ENCODE measurements at places on chromosomes 6 and 20.

- no peak for DNase-seq
These were observed 83.7 kb downstream of the SLC22A3 start for GRCh38 chr6:160431791-160432404.

GRCh38 chr6:35282472-35282871 is 15.1 kb upstream of the DEF6 start:
- no peak for DNase-seq

DNA sequence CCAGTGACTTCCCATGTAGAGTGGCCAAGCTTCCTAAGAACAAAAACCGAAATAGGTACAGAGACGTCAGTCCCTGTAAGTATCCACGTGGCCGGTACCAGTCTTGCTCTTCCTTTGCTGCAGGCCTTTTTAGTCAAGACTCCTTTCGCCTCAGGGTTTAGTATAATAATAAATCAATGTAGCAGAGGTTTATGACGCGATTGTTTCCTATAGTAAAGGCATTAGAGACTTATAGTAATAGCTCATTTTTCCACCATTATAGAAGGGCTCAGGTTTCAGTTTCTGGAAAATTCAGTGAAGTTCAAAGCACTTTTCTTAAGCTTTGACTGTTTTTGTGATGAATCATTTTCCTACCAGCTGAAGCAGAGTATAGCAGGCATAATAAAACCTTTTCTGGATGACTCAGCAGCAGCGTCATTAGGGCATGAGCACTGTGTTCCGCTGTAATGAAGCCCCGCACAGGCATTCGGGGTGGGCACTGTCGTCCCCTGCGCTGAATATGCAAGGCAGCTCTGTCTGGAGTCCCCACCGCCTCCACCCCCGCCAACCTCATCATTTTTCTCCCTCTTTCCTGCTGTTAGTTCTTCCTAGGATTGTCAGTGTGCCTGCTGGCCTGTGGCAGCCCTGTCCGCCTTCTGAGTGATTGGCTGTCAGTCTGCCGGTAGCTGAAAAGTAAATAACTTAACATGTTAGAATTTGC is 51.3 kb downstream of the PTPN1 start:
- peak; percentile 49 for DNase-seq

DNA sequence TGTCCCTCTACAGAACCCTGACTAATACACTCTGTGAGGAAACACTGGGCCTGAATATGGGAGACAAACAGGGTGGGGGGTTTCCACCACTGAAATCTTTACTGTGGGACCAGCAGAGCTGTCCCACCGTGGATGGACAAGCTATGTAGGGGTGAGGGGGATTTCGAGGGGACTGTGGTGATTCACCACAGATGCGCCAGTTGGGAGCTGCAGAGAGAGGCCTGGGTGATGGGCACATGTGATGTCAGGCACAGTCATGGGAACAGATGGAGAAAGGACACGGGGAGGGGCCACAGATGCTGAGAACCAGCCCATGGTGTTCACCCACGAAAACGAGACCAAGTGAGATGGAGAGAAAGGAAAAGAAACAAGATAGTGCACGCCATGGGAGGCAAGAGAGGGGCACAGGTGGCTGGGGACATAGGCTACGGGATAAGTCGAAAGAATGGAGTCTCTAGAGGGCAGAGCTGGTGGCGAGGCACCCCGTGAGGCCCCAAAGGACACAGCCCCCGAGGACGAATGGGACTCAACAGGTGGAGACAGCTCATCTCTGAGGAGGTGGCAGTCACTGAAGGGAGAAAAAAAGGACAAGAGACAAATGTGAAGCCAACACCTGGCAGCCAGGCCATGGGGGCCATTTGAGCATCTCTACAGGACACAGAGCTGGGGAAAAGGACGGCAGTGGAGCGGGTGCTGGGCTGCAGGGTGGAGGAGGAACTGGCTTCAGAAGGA is 10.5 kb upstream of the RAMACL start:
- DNase-seq = no peak

GRCh38 chr20:19351542-19351941 is 139.1 kb downstream of the SLC24A3 start:
- DNase-seq = no peak

GRCh38 chr20:49608752-49609670 is 41.1 kb upstream of the PTGIS start:
- DNase-seq = peak; percentile 65

- no peak for DNase-seq
These were observed 816.9 kb downstream of the DHX35 start for GRCh38 chr20:39778847-39779604.

DNA sequence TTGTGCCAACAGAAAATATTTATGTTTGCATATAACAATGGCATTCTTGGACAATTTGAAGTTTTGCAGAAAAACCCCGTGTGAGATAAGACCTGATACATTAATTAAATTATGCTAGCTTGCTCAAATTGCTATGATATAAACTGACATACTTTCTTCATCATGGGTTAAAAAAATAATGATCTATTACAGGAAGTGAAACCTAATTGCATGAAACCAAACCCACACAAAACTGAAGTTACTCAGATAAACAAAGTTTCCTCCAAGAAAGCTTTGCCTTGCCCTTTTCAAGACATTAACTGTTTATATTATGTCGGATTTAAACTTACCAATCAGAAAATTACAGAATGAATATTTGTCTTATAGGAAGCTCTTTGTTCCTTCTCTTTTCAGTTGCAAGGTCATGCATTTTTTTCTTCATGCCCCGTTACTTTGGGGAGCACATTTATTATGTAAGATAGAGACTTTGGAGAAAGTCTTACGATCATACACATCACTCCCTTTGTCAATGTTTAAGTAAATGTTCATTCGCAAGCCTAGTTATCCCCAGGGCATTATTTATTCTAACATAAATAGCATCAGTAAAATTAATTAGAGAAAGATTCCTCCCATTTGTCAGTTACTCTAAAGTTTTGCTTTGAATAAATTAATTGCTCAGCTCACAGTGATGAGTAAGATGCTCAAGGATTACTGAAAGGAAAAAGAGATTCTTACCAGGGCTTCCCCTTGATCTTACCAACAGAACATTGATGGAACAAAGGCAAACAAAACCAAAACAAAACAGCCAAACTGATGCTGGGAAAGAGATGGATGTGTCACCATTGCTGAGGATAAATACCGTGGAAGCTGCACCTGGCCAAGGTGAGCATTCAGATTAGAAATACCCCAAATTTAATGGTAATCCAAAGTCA is 14.8 kb upstream of the TMEM244 start:
- no peak for DNase-seq

GRCh38 chr6:15431762-15432483 is 186.1 kb downstream of the JARID2 start:
- DNase-seq = no peak

DNA sequence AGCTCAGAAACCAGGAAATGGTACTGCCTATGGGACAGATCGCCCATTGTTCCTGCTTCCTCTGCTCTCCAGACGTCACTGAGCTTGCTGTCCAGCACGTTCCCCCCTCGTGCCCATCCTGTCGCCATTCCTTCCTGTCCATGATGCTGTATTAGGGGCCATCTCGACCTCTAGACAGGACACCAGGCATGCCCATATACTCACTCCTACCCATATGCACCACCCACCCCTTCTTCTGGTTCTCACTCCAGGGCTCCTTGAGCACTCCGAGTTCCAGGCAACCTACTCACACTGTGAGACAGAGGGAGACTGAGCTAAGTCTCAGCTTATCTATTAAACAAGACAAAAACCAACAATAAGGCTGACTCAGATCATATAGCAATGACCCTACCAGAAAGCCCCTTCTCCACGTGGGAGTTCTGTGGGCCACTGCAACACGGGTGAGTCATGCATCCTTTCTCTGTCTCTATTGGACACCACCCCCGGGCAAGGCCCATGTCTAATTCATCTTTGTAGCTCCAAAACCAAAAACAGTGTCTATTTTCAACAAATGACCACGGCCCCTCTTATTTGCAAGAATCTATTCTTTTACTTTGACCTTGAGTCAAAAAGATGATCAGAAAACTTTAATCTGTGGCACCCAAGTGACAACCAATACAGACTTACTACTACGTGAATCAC is 65.7 kb downstream of the PSMG4 start:
- peak; percentile 5 for DNase-seq

DNA sequence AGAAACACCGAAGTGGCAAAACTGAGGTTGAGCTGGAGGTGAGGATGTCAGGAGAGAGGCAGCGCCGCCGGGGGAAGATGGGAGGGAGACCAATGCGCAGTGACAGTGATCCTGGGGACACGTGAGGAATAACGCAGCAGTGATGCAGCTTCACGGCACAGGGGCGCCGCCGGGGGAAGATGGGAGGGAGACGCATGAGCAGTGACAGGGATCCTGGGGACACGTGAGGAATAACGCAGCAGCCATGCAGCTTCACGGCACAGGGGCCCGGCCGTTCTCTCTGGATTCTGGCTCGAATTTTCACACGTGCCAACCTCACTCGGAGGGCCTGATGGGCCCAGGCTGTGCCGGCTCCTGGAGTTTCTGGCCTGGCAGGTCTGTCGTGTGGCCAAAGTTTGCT is 94.7 kb downstream of the SMOC2 start:
- DNase-seq = no peak

GRCh38 chr6:43781941-43782704 is 12.1 kb downstream of the VEGFA start:
- no peak for DNase-seq

- no peak for DNase-seq
These were observed 63.7 kb upstream of the BEND3 start for GRCh38 chr6:107179004-107179403.

GRCh38 chr6:126367849-126368248 is 27.9 kb downstream of the CENPW start:
- DNase-seq = no peak

DNA sequence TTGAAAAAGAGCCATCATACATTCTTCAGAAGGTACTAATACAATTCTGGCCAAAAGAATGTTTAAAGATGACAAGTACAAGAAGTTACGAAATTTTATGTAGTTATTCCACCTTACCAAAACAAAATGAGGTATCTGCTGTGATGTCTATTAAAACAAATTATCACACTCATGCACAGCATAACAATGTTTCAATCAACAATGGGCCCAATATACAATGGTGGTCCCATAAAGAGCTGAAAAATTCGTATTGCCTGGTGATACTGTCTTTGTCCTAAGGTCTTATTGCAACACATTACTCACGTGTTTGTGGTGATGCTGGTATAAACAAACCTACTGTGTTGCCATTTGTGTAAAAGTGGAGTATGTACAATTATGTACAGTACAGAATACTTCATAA is 3.6 kb upstream of the NUP153 start:
- no peak for DNase-seq

GRCh38 chr6:133339543-133340384 is 98.6 kb downstream of the EYA4 start:
- DNase-seq = no peak

GRCh38 chr6:13573669-13574110 is 711 bp upstream of the SIRT5 start:
- DNase-seq = peak; percentile 8

DNA sequence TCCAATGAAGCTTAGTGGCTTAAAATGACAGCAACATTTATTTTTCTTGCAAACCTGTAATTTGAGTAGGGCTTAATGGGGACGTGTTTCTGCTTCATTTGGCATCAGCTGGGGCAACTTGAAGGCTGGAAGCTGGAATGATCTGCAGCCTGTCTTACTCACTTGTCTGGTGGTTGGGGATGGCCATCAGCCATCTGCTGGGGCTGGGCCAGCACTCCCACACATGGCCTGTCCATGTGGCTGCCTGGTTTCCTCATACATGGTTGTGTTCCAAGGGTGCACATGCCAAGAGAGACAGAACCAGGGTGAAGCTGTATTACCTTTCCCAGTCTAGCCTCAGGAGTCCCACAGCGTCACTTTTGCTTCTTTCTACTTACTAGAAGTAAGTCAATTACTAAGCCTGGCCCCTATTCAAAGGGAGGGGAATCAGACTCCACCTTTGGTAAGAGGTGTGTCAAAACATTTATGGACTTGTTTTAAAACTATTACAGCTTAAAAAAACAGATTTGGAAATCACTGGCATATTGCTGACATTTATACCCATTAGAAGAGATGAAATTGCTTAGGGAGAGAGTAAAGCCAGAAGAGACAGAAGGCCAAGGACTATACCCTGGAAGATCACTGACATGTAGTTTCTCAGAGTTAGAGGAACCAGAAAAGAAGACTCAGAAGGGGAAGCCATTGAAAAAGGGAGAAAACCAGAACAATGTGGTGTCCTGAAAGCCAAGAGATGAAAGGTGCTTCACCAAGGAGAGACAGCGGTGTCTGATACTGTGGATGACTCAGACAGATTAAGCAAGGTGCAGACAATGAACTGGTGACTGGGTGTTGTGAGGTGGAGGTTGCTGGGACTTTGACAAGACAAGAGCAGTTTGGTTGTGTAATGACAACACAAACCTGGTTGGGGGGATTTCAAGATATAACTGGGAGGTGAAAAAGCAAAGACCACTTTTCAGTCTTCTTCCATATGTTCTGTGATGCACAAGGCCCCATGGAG is 345.2 kb downstream of the GJA1 start:
- no peak for DNase-seq

GRCh38 chr6:166488076-166488685 is 98.3 kb downstream of the RAMACL start:
- peak; percentile 51 for DNase-seq

GRCh38 chr20:53371216-53371615 is 222.4 kb downstream of the ZNF217 start:
- no peak for DNase-seq

- DNase-seq = peak; percentile 15
These were observed 1.9 kb downstream of the L3MBTL3 start for GRCh38 chr6:130020073-130020906.

- DNase-seq = no peak
These were observed 103.0 kb upstream of the FOXQ1 start for GRCh38 chr6:1208876-1209275.

Measured in stimulated activated CD4-positive, alpha-beta T cell treated with anti-CD3 and anti-CD28 coated beads, Interleukin-12 subunit alpha, Interleukin-12 subunit beta, amount 100 ng/mL, for 24 hours (primary cell).